ENCODE measurements at places on chromosomes 6 and 20.
A peak's percentile ranks its signal among the peaks of the same experiment; 100 is the strongest.

GRCh38 chr6:143374014-143374413 lies 76.5 kb downstream of the ADAT2 start:
- DNase-seq: no peak

DNA sequence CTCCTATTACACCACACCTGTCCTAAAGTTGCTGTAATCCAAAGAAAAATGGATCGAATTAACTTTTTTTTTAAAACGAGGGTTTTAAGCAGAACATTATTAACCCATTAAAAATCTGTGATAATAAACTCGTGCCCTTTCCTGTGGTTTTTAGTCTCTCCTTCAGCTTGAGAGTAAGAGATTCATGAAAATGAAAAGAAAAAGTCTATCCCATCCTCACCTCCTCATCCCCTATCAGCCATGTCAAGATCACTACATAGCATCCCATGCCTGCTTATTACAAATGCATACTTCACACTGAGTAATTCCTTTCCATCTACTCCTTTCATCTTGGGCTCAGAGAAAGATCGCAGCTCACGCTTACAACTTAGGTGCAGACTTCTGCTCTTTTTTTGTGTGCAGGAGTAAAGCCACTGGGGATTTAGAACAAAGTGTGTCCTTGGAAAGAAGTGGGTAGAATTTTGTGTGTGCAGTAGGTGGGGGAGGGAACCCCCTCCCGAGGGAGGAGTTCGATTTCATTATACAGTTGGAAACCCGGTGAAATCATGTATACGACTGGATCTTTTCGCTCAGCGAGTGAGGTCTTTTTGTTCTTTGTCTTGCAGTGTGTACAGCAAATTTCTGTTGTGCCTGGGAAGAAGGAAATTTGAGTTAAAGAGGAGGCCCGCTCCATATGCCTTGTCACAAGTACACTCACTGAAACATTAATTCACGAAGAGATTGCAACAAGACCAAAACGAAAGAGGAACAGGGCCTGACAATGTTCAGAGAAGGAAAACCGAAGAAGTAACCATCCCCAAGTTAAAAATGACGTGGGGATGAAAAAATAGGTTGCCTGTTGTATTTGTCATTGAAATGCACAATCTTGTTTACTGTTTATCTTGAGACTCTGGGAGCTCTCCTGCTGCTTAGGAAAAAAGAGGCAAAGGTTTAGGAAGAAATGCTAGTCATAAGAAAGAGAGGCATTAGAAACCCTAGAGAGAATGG lies 146.5 kb upstream of the ZNF217 start:
- DNase-seq: no peak

DNA sequence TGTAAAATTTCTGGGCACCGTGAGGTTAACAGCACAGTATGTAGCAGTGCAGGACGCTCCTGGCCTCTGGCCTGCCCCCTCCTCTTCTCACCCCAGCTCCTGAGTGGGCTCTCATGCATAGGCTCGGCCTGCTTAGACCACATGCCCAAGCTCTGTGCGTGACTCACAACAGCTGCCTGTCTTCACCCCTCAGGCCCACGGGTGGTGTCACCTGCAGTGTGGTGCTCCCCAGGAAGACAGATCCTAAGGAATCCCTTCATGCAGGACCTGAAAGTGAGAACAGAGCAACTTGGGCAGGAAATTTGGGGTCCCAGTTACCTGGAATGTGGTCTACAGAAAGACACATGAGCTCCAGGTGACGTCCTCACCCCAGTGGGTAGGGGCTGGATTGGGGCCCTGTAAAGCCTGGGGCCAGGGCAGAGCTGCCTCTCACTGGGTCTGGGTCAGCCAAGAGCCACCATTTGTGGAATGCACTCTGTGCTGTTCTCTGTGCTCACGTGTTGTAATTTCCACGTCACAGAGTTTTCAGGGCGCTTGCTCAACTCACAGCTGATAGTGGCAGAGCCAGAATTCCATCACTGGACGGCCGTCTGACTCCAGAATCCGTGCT lies 37.0 kb upstream of the PXDC1 start:
- no peak for DNase-seq

DNA sequence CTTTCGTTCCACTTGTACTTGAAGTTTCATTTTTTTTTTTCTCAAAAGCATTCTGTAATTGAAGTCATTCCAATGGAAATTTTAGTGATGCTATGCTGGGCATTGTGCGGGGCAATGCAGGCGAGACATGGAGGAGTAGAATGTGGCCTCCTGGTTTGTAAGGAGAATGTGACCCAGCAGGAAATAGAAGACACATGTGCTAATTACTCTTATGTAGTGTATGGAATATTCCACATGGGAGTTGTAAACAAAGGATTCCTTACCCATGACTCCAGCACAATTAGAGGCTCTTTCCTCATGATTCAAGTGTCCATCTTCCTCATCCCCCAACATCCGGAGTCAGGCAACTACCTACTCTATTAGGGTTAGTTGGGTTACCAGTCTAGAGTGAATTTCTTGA lies 14.9 kb upstream of the RFPL4B start:
- DNase-seq: no peak

DNA sequence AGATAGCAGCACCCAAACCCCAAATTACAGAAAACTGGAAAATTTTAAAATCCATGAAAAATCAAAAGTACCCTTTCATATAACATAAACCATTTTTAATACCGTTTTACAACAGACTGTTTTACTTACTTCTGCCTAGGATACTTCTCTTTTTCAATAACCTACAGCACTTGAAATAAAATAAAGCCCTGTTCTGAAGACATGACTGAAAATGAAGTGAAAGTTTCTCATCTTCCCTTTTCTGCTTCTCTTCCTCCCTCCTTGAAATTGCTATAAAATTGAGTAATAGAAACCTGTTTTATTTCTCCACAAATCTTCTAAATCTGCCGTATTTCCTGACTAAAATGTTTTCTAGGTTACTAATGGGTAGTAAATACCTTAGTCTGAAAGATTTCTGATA lies 20.3 kb downstream of the MMS22L start:
- DNase-seq: no peak

GRCh38 chr20:34074101-34074760 lies 37.8 kb downstream of the EIF2S2 start:
- no peak for DNase-seq

DNA sequence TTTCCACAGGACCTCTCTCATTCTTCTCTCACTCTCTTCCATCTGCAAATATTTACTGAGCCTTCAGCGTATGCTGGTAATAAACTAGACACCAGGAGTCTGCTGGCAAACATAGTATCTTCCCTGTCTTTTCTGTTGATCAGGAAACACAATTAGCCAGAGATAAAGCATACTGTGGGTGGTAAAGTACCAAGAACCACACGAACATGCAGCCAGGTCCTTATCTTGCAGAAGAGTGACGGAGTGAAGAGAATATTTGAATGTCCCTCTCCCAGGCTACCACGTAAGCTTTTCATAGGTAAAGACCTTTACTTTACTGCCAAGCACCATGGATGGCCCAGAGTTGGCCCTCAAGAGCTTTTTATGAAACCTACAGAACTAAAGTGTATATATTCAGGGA lies 13.3 kb downstream of the FHL5 start:
- DNase-seq: no peak

DNA sequence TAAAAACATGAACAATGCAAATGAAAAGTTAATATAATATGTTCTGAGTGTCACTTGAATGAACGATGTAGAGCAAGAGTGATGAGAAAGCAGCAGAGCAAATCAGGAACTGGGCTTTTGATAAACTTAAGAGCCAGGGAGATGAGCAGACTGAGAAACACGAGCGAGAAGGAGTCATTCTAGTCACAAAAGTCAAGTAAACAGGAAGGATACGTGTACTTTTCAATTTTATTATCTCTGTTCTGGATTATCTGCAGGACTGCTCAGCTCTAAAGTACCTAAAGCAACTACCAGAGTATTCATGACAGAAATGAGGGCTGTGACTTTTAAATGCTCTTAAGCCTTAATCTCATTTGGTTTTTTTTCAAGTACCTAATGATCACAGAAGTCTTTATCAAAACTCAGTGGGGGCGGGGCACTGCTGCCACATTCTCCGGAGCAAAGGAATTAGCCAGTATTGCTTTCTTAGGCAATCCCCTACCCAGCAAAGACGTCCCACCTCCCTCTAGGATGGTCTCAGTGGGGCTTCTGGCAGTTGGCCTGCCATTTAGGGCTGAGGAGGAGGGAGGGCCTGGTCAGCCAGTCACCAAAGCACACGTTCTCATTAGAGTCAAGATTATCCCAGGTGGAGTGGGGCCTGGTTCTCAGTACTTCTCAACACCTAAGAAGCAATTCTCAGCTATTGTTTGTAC lies 8.6 kb downstream of the MAN1A1 start:
- no peak for DNase-seq

DNA sequence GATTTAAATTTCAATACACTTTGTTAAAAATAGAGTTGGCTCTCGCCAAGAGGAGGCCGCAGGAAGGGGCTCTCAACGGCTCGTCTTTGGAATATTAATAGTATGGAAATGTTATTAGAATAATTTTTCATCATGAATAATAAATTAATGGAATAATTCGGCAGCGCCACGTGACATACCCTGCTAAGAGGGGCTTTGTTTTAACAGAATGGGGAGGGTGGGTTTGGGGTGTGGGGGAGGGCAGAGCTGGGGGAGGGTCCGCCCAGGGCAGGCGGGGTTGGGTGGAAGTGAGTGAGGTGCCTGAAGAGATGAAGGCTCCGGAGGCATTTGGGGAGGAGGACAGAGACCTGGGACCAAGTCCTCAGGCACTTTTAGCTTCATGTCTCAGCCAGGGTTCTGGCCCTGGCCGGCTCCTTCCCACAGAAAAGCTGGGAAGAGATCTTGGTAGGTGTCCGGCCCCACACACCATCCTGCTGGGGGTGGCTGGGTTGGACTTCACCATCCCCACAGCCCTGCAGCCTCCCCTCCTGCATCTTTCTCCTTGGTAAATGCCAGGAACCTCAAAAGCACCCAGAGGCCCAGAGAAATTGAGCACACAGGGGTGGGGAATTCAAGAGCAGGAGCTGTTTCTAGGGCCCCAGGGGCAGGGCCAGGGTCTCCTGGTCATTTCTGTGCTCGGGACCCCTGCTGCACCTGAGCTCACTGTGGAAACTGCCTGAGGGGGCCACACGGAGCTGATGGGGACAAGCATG lies 93.6 kb upstream of the BHLHE23 start:
- DNase-seq: no peak

GRCh38 chr6:130027948-130028347 lies 9.6 kb downstream of the L3MBTL3 start:
- DNase-seq: no peak

DNA sequence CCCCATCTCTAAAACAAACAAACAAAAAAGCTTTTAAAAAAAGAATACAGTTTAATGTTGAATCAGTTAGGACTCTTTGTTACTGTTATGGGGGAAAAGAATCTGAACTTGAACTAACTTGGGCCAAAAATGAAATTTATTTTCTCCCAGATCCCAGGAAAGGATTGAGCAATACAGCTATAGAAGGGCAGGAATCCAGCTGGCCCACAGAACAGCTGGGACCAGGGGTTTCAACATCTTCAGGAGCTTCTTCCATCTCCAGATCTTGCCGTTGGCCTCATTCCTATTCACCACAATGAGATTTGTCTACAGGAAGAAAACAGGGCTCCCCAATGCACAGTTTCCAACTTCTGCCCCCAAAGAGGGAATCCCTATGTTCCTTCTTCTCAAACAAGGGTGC lies 43.2 kb upstream of the AKAP12 start:
- no peak for DNase-seq

GRCh38 chr20:24095303-24095702 lies 106.7 kb upstream of the GGTLC1 start:
- DNase-seq: no peak

- DNase-seq: peak; percentile 87
These were observed at the start of gene SOX4 for GRCh38 chr6:21593412-21593926. TSS of gene SOX4 (plus strand) at chr6:21593751. CDS start at chr6:21594535, 784 bp downstream.

- peak; percentile 63 for DNase-seq
These were observed 16.0 kb downstream of the MARCKS start for GRCh38 chr6:113873043-113873667.

DNA sequence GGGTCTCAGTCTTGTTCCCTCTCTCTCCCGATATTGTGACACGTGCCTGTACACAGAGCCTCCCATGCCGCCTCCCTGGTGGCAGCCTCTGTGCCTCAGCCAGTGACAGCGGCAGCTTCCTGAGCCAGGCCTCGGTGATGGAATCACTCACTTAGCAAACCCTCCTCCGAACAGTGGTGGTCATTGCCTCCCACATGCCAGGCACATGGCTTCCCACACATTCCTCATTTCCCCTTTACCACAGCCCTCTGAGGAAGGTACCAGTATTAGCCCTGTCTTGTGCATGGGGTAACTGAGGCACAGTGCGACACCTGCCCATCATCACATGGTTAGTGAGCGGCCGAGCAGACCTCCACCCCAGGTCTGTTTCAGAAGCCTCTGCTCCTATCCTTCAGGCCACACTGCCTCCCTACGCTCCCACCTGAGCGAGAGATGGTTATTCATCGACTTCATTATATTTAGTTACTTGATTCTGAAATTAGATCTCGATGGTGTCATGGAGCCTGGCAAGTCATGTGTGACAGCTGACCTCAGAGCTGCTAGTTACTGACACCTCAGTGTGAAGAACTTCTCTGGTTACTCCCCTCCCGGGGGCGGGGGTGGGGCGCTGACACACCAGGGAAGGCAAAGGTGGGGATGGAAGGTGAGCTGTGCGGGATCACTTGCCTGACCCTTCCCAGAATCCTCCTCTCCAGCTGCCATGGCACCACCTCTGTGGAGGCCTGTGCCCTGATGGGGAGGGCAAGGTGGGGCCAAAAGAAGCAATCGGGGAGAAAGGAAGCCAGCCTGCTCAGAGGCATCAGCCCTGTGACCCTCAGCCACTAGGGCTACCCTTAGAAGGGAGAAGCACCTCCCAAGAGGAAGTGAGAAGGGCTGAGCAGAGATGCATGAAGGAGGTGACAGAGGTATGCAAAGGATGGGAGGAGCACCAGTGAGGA lies 17.9 kb downstream of the MDGA1 start:
- DNase-seq: no peak

DNA sequence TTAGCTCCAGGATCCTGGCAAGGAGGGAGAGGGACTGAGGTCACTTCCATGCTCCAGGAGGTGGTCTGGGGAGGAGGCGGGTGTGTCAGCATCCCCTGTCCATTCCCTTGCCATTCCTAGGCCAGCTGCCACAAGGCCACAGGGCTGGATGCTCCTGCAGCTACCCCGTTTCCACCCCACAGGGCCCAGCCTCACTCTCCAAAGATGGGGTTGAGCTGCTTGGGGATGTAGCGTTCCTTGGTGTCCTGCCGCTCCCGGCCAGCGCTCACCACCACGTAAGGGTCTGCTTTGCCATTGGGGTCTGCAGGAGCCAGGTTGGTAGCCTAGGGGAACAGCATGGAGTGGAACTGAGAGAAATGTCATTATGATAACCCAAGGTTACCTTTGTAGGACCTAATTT lies 23.0 kb downstream of the ERGIC3 start:
- no peak for DNase-seq

Measured in midbrain (tissue), 1 donor.